Right ventricle myocardium inferior (tissue), 1 donor: ENCODE measurements at places on chromosomes 3 and 15. TPM values are rescaled to one million over a fixed set of nuclear protein-coding genes. Genes with fewer than 3 reads are reported as not detected.

- no peak for DNase-seq
These were observed 39.2 kb downstream of the PROS1 start for GRCh38 chr3:93934366-93935046.

- no peak for DNase-seq
These were observed 42.4 kb downstream of the ZNF710 start for GRCh38 chr15:90043530-90044010.

DNA sequence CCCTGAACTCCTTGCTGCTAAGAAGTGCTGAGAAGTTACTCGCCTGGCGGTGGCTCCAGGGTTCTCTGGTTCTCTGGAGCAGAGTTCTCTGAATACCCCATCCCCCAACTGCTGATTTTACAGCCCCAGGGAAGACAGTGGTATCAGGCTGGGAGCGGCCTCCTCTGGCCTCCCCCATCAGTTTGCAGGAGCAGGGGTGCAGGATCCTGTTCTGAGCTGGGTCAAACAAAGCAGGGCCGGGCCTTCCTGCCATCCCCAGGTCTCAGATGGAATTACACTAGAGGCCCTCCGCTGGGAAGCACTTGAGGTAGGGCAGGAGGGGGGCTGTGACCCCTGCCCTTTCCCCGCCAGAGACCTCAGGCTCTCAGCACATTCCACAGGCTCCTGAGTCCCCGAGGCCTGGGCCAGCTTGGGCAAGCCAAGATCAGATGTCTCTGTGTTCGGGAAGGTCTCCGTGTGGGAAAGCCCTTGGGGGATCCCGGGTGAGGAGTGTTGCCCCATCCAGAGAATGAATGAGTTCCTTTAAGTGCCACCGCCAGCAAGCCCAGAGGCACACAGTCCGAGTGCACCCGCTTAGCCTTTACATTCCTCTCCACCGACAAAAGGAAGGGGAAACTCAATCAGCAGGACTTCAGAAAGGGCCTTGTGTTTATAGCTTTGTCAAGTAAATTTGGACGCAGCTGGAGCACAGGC lies 149.9 kb downstream of the LRRK1 start:
- DNase-seq = peak; percentile 55

GRCh38 chr3:129185783-129186182 lies 2.1 kb upstream of the CNBP start:
- DNase-seq = no peak

DNA sequence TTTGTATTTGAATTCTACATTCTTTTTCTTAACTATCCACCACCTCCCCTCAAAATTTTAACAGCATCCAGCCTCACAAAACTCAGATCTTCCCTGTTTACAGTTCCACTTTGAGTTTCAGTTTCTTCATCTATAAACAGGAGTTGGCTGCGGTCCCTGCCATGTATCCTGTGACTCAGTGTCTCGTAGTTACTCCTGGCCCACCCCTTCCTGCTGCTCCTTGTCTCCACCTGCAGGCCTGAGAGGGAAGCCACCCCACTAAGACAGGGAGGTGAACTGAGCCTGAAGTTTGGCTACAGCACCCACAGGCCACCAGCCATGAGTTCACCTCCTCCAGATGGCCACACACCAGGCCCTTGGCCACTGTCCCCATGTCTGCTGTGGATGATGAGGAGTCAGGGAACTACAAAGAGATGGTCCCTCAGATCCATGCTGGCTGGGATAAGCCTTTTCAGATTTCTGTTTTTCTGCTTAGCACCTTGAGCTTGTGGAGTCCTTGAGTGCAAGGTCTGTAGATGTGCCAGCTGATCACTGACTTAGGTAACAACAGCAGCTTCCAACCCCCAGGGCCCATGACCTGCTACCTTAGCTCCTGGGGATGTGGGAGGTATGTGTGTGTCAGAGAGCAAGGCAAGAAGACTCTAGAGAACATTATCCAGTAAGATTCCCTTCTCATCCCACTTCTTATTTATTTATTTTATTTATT lies 37.5 kb downstream of the CD86 start:
- peak; percentile 72 for DNase-seq

DNA sequence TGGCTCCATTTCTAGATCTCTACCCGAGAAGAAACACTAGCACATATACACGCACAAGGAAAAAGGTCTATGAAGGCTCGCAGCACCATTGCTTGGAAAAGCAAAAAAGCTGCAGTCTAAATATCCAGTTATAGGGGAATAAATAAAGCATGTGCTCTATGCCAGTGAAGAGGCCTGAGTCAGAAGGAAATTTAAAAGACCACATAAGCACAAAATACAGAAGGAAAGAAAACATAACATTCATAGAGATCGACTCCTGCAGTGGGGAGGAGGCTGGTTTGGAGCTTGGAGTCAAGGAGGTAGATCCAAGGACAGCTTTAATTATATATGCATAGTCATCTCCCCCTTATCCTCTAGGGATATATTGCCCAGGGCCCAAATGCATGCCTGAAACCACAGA lies 114.4 kb downstream of the PDZRN3 start:
- DNase-seq = no peak

DNA sequence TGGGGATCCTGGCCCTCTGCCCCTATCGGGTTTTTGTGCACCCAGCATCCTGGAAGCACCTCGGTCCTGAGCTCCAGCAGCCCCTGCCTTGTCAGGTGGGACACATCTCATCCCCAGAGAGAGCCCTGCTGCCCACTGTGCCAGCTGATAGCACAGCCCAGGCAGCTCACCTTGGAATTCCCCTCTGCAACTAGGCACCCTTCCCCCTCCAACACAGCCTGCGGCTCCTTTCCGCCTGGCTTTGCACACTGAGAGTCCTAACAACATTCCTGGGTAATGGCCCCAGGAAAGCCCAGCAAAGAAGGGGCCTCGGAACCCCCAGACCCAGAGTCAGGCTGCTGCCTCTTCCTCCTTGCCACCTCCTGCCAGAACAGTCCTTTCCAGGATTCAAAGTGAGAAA lies 5.9 kb downstream of the HCN4 start:
- DNase-seq = no peak

DNA sequence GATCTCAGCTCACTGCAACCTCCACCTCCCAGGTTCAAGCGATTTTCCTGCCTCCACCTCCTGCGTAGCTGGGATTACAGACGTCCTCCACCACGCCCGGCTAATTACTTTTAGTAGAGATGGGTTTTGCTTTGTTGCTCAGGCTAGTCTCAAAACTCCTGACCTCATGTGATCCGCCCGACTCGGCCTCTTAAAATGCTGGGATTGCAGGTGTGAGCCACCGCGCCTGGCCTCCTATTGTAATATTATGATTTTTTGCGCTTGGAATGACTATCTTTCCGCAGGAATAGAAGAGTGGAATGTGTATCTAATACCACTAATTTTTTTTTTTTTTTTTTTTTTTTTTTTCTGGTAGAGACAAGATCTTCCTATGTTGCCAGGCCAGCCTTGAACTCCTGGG lies 1.8 kb downstream of the ARL8B start:
- no peak for DNase-seq

GRCh38 chr3:40130721-40131120 lies 178.8 kb upstream of the EIF1B start:
- DNase-seq = no peak

DNA sequence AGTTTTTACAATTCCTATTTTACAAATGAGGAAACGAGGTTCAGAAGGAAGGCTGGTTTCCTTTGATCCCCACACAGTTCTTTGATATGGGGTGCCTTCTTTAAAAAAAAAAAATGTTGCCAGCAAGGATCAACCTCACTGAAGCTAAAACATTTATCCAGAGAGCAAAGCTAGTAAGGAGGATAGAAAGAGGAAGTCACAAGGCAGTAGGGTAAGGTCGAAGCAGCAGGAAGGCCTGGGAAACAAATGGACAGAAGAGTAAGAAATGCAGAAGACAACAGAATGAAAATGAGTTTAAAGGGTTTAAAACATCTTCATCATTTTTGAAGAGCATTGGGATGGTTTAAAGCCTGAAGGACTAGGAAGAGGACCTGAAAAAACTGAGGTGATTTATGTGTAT lies 30.6 kb upstream of the CP start:
- DNase-seq = no peak

DNA sequence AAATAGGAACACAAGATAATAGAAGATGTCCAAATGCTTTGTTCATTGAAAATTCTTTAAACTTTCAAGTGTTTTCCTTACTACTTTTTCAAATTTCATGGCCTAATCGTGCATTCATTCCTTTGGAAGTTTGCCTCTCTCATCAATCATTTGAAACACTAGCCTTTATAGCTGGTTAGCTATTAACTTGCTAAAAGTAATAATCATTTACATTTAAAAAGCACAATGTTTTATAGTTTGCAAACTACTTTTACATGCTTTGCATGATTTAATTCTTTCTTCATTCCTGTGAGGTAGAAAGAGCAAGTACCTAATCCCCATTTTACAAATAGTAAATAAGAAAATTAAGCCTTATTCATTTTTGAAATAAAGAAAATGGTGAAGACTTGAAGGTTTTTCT lies 137.4 kb upstream of the SLC7A14 start:
- no peak for DNase-seq

DNA sequence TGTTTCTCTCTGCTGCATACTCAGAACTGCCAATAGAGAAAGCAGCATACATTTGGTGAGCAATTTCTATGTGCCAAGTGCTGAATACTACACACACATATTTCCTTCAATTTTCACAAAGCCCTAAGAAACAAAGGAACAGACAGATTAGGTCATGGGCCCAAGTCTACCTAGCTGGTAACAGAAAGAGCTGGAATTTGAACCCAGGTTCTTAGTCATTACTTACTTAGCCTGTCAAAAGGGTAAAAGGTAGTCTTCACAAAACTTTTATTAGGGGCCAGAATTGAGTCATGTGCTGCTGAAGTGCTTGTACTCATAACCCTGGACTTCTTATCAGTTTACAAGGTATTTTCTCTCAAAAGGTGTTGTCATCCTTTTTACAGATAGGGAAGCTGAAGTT lies 10.4 kb upstream of the ABHD17C start:
- no peak for DNase-seq

DNA sequence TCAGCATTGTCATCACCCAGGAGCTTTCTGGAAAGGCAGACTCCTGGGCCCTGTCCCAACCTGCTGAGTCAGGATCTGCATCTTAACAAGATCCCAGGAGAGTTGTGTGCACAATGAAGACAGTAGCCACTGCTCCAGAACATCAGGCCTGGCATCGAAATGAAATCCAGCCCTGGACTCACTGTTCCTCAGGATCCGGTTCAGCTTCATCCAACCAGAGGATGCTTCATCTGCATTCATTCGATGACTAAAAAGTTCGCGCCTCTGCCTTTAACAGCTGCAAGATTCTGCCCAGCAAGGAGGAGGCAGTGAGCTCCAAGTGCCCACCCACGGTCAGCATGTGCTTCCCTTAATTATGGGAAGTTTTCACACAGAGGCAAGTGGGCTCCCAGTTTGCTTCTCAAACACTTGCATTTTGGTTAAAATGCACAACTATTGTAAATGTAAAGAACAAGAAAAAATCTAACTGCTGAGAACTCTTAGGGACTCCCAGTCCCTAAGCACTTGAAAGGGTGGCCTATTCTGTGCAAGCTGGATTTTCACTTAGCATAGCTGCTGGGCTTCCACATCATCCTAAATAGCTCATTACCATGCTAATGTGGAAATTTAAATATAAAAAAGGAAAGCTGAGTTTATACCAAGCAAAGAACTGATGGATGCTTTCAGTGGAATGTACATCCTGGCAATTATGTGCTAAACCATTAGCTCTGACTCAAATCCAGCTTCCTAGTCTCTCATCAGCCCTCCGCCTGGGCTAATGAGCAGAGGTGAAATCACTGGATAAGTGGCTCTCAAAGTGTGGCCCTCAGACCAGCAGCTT lies 25.5 kb upstream of the ESYT3 start:
- DNase-seq = no peak

- DNase-seq = no peak
These were observed 37.3 kb upstream of the CDV3 start for GRCh38 chr3:133535971-133536881.

PRKCD gene
- 16.9 TPM for total RNA-seq

CDHR4 gene
- total RNA-seq = not detected

HESX1 gene
- total RNA-seq = not detected

PPP1R14D gene
- not detected for total RNA-seq

COL8A1 gene
- total RNA-seq = 14.1 TPM

GALNT15 gene
- total RNA-seq = 5.8 TPM

DPPA2 gene
- not detected for total RNA-seq

KLHDC8B gene
- 128 TPM for total RNA-seq

VWA5B2 gene
- total RNA-seq = not detected

ZNF80 gene
- total RNA-seq = not detected

AP3B2 gene
- total RNA-seq = 0.54 TPM

GP5 gene
- not detected for total RNA-seq

DISP2 gene
- total RNA-seq = 3.9 TPM

MAPKBP1 gene
- total RNA-seq = 14.4 TPM
